ENCODE measurements at places on chromosomes 2 and 18.

GRCh38 chr2:27086724-27087593 is at the start of gene KHK:
Gene KHK, plus strand, starts transcription at chr2:27086772. Its CDS starts 488 bp downstream, at chr2:27087260.
- DNase-seq = no peak

DNA sequence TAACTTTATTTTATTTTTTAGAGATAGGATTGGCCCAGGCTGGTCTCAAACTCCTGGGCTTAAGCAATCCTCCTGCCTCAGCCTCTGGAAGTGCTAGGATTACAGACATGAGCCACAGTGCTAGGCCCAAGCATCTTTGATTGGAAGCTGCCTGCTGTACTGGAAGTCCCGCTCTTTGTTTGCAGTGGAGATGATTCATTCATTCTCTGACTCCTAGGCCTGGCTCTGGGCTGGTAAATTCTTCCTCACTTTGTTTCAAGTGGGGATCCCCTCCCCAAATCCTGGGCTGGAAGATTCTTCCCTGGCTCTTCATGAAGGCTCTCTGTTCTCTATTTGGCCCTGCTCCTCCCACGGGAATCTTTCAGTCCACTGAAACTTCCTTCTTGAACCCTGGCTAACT is 81.9 kb downstream of the NEURL3 start:
- DNase-seq = no peak

- no peak for DNase-seq
Measured at GRCh38 chr2:46385786-46386577, 88.8 kb downstream of the EPAS1 start.

- DNase-seq = no peak
Measured at GRCh38 chr2:143282684-143283083, 153.5 kb downstream of the ARHGAP15 start.

- DNase-seq = no peak
Measured at GRCh38 chr2:229780856-229781773, 66.8 kb upstream of the DNER start.

GRCh38 chr18:48787203-48788151 is 163.3 kb downstream of the SMAD7 start:
- no peak for DNase-seq

Measured in stimulated activated CD4-positive, alpha-beta T cell treated with anti-CD3 and anti-CD28 coated beads, Interleukin-1b, Interleukin-23, amount 100 ng/mL, for 1 hour (primary cell).